ENCODE measurements at places on chromosomes 3 and 15.

DNA sequence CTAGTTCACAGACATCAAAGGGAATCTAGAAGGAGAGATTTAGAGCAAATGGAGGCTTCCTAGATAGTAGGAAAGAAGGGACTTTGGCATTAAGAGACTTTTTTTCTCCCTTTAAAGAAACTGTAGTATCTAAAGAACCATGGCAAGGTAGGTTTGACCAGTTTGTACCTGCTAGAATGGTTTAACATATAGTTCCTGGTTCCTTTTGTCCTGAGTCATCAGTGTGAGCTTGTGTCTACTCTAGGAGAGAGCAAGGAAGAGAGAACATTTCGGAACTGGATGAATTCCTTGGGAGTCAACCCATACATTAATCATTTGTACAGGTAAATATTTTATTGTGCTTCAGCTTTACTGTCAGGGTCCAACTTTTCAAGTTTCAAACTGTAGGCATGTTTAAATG, 29.6 kb upstream of the TRPC1 start:
- DNase-seq, result no peak

GRCh38 chr3:23649448-23649847, 156.3 kb upstream of the UBE2E1 start:
- no peak for DNase-seq

DNA sequence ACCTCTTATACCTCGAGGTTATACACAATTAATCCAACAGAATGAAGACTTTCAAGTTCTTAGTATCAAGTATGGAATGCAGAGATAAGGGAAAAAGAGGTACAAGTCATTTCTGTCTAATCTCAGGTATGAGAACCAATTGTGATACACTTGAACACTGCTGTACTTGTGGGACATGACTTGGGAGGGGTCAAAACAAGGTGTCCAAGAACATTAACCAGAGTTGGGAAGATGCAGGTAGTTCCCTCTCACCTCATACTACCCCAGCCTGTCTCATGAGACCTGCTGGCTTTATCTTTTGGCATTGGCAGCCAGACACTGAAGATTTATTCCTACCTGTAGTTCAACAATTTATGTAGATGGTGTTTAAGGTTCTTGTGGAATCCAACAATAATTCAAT, 209.7 kb downstream of the NR1D2 start:
- no peak for DNase-seq

GRCh38 chr3:195137638-195138588, 133.0 kb downstream of the XXYLT1 start:
- DNase-seq, result no peak

GRCh38 chr3:182490596-182491491, 302.5 kb upstream of the ATP11B start:
- no peak for DNase-seq

GRCh38 chr3:183583331-183584245, 28.1 kb upstream of the KLHL6 start:
- DNase-seq, result no peak

DNA sequence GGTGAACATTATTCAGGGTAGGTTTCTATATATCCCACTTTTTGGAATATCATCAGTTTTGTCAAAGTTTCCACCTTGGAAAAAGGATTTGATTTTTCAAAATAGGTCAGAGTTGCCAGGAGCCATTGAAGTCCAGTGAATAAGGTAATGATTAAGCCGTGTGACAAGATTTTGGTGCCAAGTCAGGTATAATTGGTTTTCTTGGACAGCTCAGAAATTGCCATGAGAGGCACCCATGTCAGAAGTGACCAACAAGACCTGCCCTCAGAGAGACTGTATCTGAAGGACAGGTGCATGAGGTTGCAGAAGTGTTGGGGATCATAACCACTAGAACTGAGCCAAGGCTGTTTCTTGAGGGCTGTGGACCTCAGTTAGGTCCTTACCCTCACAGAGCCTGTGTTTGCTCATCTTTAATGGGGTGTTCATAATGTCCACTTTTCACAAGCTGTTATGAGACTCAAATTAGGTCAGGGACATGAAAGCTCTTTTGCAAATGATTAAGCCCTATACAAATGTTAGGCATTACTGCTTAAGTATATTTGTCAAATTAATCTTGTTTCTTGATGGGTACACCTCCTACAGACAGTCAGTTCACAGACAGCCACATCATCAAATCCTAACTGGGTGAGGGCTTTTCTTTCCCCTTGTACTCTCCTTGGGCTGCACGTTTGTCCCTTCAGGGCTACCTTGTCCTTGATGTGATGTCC, 32.3 kb downstream of the CASR start:
- no peak for DNase-seq

GRCh38 chr3:64454179-64454578, 228.9 kb upstream of the PRICKLE2 start:
- no peak for DNase-seq

- DNase-seq, result no peak
Observed at GRCh38 chr15:65146438-65146837, 12.8 kb upstream of the PDCD7 start.

- DNase-seq, result no peak
Observed at GRCh38 chr3:81173514-81173913, 587.9 kb downstream of the GBE1 start.

- DNase-seq, result no peak
Observed at GRCh38 chr15:24745290-24745689, 69.7 kb downstream of the NPAP1 start.

Data from right lobe of liver (tissue), 6 donors.